Right lobe of liver (tissue), 6 donors: ENCODE measurements at places on chromosomes 4 and X. TPM values are rescaled to one million over a fixed set of nuclear protein-coding genes. Genes with fewer than 3 reads are reported as not detected.

DNA sequence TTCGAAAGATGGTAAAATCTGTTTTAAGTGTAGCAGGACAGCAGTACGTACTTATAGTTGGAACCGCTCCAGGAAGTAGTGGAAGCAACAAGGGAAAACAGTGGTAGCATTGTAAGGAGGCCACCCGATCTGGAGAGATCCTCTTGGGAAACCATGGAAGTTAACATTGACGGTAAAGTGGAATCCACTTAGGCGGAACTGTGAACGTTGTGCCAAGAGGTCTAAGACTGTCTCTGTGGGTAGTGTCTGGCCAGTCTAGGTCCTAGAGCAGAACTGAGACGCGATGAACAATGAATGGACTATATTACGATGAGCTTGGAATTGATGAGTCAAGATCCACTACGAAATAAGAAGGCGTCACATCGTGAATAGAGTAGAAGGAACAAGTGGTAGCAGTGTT lies 124.0 kb downstream of the TENM3 start:
- DNase-seq: no peak
- H3K36me3 ChIP-seq: no peaks in the 10 kb centered on the region

DNA sequence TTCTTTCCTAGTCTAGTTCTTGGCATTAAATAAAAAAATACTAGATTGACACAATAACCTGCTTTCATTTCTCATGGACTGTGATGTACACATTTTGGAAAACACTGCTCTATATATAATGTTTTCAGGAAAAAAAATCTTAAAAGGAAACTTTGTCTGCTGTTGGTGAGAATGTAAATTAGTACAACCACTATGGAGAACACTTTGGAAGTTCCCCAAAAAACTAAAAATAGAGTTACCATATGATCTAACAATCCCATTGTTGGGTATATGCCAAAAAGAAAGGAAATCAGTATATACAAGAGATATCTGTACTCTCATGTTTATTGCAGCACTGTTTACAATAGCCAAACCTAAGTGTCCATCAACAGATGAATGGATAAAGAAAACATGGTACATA lies 202.3 kb downstream of the PPP3CA start:
- DNase-seq: no peak
- H3K27me3 ChIP-seq: no peaks in the 10 kb centered on the region
- H3K27ac ChIP-seq: no peak overlapping the region
- no peaks in the 10 kb centered on the region for H3K36me3 ChIP-seq
- H3K4me3 ChIP-seq: no peak overlapping the region
- H3K4me1 ChIP-seq: no peaks in the 10 kb centered on the region

PNMA3 gene
- 0.11 TPM for total RNA-seq

DNA sequence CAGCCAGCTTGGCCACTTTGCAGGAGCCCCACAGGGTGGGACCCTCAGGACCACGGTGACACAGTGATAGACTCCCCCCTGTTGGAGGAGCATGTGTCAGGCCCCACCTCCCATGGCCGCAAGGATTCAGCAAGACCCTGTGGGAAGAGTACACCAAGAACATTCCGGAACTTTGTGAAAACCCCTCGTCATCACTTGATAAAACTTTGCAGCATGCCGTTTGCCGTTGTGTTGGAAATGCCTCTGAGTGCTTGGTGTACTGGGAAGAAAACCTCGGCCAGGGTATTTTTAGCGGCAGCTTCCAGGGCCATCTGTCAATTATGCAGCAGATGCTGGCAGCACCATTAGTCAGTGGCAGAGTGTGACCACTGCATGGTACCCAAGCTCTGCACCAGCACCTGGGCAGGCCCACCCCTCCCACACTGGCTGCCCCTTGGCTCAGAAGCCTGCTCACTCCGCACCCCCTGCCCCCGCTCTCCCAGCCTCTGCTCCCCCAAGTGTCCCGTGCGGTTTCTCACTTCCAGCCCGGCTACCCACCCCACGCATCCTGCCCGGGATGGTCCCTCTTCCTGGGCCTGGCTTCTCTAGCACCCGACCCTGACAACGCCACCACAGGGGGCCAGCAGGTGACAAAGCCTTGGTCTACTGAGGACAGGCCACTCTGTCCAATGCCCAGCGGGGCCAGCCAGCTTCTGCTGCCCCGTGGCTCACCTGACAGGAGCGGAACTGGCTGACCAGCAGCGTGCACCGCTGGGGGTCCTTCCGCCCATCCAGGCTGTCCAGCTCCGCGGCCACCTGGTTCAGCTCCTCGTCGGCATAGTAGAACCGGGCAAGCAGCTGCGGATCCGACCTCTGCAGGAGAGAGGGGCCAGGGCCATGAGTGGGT lies 65.0 kb downstream of the ZFYVE28 start:
- no peaks in the 10 kb centered on the region for H3K4me1 ChIP-seq
- no peak overlapping the region for H3K27ac ChIP-seq
- no peaks in the 10 kb centered on the region for H3K36me3 ChIP-seq
- H3K4me3 ChIP-seq: no peak overlapping the region

GRCh38 chrX:110210417-110211139 lies 107.3 kb downstream of the AMMECR1 start:
- DNase-seq: no peak
- H3K4me1 ChIP-seq: no peaks in the 10 kb centered on the region
- no peaks in the 10 kb centered on the region for H3K36me3 ChIP-seq
- H3K27me3 ChIP-seq: no peaks in the 10 kb centered on the region
- H3K27ac ChIP-seq: no peak overlapping the region

DNA sequence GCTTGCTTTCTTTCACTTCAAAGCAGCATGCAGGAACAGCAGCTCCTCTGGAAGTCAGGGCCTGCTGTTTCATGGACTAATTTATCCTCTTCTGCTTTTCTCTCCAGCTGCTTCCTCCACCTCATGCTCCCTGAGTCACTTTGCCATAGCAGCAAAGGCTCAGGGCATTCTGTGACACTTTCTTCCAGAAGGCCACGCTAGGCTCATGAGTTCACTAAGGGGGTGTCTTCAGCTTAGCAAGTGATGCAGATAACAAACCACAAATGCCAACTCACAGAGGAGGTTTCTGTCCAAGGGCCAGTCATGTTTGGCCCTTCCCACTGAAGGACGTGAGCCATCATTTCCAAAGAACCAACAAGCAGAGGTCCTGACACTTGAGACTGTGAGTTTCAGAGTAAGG lies 200.2 kb downstream of the ADGRA3 start:
- H3K36me3 ChIP-seq: no peaks in the 10 kb centered on the region
- H3K27me3 ChIP-seq: no peaks in the 10 kb centered on the region
- no peaks in the 10 kb centered on the region for H3K4me1 ChIP-seq
- no peak overlapping the region for H3K4me3 ChIP-seq
- no peak overlapping the region for H3K27ac ChIP-seq

ASB5 gene
- not detected for total RNA-seq

DNA sequence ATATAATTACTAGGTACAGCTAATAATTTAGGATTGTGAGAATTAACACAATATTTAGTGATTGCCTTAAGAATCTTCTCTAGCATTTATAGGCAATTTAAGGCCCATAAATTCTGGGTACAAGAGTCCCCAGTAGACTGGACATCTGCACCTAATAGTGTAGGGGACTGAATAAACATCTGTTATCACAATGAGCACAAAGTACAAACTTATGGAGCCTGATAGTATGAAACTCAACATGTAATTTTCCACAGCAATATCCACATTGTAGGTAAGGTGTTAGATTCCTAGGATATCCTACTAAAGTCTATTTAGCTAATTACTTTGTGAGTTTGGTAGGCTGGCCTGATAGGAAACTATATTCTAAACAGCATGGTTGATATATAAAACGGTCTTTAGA lies 178.3 kb downstream of the FAM13A start:
- H3K27ac ChIP-seq: no peak overlapping the region
- H3K36me3 ChIP-seq: no peaks in the 10 kb centered on the region
- DNase-seq: no peak
- no peaks in the 10 kb centered on the region for H3K4me1 ChIP-seq
- H3K4me3 ChIP-seq: no peak overlapping the region
- H3K27me3 ChIP-seq: no peaks in the 10 kb centered on the region

DNA sequence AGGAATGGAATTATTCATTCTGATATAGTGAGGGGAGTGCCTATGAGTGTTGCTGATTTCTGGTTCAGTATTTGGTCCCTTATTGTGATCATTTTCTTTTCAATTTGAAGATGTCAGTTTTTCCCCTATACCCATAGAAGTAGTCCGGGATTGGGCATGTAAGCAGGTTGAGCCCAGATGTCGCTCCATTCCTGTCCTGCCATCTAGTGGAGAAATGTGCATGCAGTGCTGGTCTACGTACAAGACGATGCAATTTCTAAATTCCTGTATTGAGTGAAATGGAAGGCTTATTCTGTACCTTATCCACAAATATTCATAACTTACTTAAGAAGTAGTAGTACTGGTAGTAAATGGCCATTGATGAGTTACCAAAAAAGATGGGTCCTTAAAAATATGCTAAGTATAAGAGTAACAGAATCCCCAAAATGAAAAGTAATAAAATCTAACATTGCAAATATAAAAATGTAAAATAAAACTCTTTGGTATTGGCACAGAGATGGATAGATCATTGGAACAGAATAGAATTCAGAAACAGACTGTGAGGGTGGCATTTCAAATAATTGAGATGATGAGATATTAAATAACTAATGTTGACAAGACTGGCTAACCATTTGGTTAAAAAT lies 60.9 kb downstream of the UGT8 start:
- H3K4me3 ChIP-seq: no peak overlapping the region
- H3K36me3 ChIP-seq: no peaks in the 10 kb centered on the region
- H3K4me1 ChIP-seq: no peaks in the 10 kb centered on the region
- DNase-seq: peak; percentile 20
- H3K27me3 ChIP-seq: no peaks in the 10 kb centered on the region
